ENCODE measurements at places on chromosomes 6 and 20.
A peak's percentile ranks its signal among the peaks of the same experiment; 100 is the strongest.

DNA sequence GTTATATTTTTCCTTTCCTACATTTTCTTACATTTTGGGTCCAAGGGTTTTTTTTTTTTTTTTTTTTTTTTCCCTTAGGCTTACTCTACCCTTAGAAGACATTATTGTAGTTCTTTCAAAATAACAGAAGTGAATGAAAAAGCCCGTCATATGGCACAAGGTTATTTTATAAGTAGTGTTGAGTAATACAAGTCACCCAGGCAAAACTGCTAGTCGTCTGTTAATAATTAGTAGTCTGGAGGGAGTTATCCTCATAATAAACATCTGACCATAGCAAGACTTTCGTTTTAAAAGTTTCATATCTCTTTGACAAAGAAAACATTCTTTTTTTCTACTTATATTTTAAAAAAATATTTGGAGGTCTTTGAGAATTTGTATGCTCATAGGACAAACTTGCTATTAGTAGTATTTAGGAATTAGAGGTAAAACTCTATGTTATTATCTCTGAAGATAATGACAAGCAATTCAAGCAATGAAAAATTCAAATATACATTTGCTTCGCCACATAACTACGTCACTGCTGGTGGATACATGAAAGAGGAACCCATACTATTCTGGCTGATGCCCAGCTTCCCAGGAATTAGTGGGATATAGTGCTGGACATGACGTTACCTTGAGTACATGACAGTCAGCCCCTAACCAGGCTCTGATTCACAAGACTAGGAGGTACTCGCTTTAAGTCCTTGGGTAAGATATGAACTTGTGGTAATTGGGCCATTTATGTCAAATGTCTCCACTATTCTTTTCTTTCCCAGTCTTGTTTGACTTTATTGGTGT, 532.8 kb downstream of the GRIK2 start:
- DNase-seq = no peak

GRCh38 chr20:51042657-51043247, 19.8 kb upstream of the KCNG1 start:
- DNase-seq = no peak

DNA sequence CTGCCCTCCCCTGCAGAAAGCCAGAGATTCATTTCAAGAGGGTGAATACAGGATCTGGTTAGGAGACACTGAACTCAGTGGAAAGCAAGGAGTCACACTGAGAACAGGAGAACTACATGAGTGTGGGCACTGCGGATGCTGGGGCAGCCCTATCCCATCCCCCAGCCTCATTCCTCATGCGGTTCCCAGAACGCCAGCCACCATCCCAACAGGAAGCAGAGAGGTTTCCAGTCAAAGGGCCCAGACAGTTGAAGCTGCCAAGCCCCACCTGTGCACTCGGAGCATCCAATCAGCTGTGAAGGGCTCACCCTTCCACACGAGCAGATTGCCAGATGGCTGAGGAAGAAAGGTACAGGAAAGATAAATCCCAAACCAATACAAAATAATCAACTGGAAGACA, 50.7 kb upstream of the PRND start:
- no peak for DNase-seq

GRCh38 chr6:38273325-38273724, 366.4 kb downstream of the BTBD9 start:
- DNase-seq = no peak

DNA sequence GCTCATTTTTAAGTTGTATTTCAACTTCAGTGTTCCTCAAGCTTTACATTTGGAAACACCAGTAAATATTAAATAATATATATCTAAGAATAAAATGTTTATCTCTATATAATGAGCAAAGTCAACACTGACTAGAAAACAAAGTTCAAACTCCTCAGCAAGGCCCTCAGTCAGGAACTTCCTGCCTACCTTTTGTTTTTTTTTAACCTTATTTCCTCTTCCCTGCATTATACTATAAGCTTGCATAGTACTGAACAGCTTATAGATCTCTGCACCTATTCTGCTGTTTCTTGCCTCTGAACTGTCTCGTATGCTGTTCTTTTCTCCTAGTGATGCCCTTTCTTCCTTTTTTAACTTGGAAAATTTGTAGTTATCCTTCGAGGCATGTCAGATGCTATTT, 29.6 kb downstream of the ADGB start:
- DNase-seq = no peak

GRCh38 chr20:63168861-63169260, 47.1 kb downstream of the YTHDF1 start:
- DNase-seq = no peak

DNA sequence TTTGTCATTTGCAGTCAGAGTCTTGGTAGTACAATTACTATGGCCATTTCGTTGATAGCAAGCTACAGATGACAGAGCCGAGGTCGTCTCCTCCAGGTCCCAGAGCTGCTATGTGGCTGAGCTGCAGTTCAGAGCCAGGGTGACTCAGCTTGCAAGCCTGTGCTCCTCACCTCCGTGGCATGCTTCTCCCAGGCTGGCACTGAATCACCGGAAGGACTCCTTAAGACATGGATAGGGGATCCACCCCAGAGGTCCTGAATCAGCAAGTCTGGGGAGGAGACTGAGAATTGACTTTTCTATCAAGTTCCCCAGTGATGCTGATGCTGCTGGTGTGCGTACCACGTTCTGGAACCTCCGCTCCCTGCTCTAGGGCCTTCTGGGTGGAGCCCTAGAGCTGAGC, 291.2 kb downstream of the CDH26 start:
- DNase-seq = no peak

GRCh38 chr6:34953061-34954025, 64.3 kb downstream of the ANKS1A start:
- peak; percentile 15 for DNase-seq

DNA sequence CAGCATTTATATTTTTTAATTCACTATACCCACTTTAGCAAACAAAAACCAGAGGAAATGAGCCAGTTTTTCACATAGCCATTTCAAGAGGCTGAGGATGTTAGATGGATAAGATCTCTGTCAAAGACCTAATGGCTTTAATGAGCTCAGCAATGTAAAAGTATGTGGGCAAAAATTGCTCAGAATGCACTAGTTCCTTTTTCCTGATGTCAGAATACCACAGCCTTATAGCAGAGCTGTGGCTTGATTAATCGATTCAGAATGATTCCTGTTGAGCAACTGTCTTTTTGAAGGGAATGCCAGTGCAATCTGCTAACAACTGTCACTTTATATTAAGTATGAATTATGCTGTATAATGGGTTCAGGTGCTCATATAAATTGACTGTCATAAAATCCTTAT, 100.6 kb upstream of the HIVEP1 start:
- no peak for DNase-seq

DNA sequence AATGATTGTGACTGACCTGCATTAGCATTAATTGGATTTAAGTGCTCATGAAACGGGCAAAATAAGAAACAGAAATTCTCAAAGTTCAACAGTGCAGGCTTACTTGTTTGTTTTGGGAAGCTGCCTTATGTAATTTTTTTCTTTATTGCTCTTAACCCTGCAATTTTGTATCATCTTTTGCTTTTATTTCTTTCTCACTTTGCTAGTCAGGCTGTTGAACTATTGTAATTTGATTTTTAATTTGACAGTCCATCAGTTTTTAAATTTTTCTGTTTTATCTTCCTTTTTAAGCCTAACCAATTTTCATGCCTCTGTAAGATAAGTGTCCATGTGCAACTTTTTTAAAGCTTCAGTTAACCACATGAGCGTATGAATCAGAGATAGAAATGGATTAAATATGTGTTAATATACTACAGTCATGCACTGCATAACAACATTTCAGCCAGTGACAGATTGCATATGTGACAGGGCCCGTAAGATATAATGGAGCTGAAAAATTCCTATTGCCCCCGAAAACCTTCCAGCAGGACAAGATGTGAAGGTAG, 44.6 kb downstream of the PEX7 start:
- no peak for DNase-seq

DNA sequence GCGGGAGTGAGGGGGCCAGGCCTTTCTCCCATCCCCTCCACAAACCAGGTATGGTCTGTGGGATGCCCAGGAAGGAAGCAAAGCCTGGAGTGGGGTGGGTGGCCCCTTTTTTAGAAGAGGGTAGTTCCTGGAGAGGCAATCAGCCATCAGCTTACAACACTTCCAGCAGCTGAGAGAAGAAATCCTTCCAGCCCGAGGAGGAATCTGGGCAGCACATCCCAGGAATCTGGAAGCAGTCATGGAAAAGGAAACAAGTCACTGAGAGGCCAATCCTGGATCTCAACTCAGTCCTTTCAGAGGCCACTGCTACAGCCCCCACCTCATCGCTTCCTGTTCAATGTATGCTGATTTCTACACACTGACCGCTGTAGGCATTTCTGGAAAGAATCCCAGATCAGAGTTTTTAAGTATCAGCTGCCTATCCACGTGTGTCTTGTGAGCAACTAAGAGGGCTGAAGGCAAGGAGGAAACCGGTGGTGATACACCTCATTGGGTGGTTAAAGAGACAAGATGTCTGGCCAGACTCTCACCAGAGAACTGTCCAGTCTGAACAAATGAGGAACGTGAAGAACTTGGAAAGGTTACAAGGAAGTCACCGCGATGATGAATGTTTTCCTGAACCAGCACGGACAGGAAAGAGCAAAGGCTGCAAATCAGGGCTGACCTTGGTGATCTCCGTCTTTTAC, 92.9 kb upstream of the SHLD1 start:
- DNase-seq = peak; percentile 45

DNA sequence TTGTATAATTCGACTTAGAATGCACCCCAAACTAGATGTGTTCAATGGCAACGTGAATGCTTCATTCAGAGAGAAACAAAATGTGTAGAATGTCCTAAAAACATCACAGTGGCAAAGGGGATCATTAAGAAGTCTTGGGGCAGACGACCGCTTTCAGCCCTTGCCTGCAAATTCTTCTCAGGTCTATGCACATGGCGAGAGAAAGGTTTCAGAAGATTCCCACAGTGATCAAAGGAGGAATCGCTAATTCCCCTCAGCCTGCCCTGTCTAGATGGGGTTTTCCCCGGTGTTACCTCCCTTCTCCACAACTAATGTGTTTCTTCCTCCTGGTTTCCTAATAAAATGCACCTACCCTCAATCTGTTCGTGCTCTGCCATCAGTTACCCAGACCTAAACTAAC, 13.3 kb upstream of the NHSL1 start:
- no peak for DNase-seq

- DNase-seq = no peak
These were observed 78.4 kb downstream of the FYN start for GRCh38 chr6:111794727-111795452.

DNA sequence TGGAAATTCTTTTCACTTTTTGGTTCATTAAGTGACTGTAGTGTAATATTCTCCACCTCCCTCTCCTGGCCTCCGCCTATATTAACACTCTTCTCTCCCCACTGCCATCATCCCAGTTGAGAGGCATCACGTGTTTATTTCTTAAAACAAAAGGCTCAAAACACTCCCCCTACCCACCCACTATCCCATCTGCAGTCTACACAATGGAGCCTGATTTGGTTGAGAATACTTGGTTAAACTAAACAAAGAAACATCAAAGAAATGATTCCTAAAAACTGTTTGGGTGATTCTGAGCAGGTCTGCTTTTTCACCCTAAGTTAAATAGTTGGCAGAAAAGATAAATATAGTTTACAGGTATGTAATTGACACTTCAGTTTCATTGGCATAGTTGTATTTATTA, 5.9 kb downstream of the TFAP2B start:
- no peak for DNase-seq

DNA sequence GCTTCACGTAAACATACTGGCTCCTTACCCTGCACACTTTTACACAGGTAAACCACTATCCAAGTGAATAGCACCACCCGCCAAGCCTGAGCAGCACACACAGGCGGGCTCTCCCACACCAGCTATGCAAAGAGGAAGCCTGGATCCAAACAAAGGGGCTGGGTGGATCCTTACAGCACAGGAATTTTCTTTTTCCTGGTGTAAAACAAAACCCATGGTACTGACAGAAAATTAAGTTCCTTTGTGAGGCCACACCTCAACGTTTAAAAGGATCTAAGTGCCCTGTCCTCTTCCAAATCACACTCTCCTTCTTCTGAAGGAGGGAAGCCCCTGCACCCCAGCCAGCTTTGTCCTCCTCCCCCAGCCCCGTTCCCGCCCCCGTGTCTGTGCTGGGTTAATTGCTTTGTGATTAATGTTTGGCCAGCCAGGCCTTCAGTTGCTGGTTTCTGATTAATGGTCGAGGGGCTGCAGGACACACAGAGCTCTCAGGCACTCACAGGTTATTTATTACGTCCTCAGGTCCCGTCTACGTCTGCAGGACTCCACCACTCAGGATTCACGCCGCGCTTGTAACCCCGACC, 6.1 kb downstream of the DACT2 start:
- no peak for DNase-seq

GRCh38 chr6:152423216-152424103, 213.7 kb downstream of the SYNE1 start:
- DNase-seq = no peak

GRCh38 chr6:113697632-113698410, 159.3 kb upstream of the MARCKS start:
- DNase-seq = no peak

DNA sequence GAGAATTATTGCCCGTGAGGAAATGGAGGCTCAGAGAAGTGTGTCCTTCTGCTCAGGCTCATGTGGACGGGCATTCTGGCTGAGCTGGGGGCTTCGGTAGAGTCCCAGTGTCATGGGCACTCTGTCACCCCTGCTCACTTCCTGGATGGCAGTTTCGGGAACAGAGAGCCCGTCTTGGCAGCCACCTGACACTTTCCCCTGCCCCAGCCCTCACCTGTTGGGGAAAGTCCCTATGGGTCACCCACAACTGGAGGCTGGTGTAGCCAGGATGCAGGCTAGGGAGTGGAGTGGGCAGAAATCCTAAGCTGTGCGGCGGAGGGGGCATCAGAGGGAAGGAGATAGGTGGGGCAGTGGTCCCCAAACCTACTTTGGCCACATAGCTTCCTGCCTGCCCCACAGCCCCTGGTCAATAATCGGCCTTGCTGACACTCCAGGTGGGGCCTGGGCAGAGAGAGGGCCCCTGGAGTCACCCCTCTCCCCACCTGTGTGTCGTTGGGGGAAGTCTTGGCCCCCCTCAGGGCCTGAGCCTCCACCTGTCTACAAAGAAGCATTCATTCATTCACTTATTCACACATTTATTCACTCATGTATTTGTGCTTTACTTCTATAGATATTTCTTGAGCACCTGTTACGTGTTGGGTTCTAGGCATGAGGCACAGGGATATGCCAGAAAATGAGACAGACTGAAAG, 40.5 kb downstream of the SNAI1 start:
- no peak for DNase-seq

DNA sequence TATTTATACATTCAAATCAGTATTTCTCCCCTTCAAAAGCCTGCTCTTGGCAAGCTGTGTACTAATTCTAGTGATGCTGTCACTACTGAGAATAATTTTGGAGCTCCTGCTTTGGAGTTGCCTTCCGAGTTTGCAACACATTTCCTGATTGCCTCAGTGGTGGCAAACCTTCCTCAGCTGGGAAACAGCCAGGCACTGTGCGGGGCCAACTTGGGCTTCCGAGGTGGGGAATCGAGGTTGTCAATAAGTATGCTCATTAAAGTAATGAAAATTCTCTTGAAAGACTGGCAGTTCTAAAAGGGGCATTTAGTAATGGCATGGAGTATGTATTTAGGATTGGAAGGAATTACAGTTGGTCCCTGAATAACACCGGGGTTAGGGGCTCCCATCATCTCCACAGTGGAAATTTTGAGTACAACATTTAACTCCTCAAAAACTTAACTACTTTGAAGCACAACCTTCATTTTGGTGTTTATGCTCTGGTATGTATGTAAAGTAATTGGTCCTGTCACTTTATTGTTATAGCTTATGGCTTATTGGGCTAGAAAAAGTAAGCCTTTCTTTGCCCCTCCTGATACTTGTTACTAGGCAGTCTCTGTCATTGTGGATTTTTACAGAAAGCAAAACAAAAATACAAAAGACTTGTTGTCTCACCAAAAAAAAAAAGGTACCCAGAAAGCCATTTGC, 2.7 kb downstream of the PAQR8 start:
- DNase-seq = no peak

Data from brain (organoid and tissue), 16 donors.